ENCODE measurements at places on chromosomes 3 and 15. TPM values are rescaled to one million over a fixed set of nuclear protein-coding genes. Genes with fewer than 3 reads are reported as not detected.
A peak's percentile ranks its signal among the peaks of the same experiment; 100 is the strongest.

DNA sequence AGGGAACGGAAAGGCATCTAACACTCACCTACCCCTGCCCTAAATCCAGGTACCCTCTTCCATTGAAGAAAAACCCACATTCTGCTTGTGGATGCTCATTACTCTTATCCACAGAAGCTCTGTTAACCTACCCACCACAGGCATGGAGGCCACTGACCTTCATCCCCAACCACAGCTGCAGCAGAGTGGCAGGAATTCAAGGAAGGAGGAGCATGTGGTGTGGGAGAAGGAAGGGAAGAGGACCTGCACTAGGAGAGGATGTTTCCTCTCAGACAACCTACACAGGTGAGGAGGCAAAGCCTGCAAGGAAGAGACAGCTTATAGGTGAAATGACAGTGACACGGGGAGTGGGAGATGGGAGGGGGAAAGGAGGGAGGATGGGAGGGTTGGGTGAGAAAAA, 192.5 kb upstream of the TSC22D2 start:
- no peak for DNase-seq

DNA sequence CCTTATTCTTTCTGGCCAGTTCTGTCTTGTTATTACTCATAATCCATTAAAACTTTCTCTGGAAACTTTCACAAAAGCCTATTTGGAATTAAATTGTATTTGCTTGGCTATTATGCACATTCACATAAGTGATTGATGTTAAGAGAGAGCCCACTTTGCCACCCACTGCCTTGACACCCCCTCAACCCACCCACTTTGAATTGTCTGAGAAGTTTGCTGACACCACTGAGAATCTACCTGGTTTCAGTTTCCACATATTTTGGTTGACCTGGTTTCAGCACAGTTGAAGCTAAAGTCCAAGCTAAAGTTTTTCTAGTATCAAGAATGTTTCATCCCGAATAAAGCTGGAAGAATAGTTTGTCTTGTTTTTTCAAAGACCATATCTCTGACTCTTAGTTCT, 70.9 kb downstream of the ARMC8 start:
- no peak for DNase-seq

DNA sequence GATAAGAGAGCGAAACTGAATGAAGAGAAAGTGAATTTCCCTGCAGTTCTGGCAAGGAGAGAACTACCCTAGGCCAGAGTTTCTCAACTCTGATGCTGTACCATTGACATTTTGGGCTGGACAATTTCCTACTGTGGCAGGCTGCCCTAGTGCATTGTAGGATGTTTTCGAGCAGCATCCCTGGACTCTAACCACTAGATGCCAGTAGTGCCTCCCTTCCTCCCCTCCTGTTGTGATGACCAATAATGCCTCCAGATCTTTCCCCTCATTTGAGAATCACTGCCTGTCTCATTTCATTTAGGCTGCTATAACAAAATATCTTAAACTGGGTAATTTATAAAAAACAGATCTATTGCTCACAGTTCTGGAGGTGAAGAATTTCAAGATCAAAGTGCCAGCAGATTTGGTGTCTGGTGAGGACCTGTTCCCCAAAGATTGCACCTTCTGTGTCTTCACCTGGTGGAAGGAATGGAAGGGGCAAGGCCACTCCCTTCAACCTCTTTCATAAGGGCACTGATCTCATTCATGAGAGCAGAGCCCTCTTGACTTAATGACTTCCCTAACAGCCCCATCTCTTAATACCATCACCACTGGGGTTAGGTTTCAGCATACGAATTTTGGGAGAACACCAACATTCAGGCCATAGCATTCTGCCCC, 188.9 kb upstream of the MEIS2 start:
- DNase-seq = no peak

DNA sequence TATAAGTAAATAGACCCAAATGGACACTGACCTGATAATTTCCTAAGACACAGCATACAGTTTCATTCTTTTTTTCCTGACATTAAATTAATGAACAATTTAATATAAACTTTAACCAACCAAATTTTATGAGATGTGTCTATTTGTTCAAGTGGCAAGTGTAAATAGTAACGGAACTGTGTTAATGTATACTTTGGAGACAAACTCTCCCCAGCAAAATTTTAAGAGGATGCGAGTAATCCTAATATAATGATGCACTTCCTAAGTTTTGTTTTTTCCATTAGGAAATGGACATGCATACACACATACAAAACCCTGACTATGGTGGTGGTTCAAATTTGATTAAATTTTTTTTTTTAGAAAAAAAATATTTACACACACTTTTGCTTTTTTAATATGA, 38.5 kb upstream of the MYH15 start:
- DNase-seq = no peak

- no peak for DNase-seq
Observed at GRCh38 chr15:25742776-25743547, 120.2 kb downstream of the ATP10A start.

- no peak for DNase-seq
Observed at GRCh38 chr15:100114571-100114970, 227.2 kb downstream of the ADAMTS17 start.

GRCh38 chr3:13500133-13500885, 20.2 kb downstream of the HDAC11 start:
- no peak for DNase-seq

GRCh38 chr3:190865419-190865818, 2.9 kb upstream of the GMNC start:
- DNase-seq = no peak

GRCh38 chr3:197212290-197212689, 86.1 kb downstream of the DLG1 start:
- no peak for DNase-seq

The SNX22 gene
- total RNA-seq = 30.4 TPM

The ALPK3 gene
- 12.0 TPM for total RNA-seq

DNA sequence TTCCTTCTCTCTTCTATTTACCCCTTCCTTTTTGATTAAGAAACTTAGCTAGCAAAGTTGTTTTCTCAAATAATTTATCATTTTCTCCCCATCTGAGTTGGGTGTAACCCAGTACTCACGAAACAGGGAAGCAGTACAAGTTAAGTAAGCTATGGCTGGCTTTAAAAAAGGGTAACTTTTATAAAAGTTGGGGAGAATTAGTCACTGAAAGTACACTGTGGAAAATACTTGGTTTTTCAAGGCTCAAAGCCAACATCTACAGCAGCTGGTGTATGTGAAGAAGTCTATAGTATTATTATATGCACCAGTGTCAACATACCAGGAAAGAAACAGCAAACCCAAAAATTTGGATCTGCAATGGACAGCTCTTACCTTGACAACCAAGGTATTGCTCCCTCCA, 25.5 kb downstream of the CLK3 start:
- no peak for DNase-seq

DNA sequence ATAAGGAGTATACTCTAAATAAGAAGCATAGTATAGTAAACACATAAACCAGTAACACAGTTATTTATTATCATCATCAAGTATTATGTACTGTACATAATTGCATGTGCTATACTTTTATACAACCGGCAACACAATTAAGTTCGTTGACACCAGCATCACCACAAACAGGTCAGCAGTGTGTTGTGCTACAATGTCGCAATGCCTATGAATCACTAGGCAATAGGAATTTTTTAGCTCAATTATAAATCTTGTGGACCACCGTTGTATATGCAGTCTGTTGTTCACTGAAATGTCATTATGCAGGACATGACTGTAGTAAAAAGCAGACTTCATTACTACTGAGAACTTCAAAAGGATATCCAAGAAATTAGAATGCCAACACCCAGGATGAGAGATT, 177.0 kb downstream of the PDCD6IP start:
- no peak for DNase-seq

DNA sequence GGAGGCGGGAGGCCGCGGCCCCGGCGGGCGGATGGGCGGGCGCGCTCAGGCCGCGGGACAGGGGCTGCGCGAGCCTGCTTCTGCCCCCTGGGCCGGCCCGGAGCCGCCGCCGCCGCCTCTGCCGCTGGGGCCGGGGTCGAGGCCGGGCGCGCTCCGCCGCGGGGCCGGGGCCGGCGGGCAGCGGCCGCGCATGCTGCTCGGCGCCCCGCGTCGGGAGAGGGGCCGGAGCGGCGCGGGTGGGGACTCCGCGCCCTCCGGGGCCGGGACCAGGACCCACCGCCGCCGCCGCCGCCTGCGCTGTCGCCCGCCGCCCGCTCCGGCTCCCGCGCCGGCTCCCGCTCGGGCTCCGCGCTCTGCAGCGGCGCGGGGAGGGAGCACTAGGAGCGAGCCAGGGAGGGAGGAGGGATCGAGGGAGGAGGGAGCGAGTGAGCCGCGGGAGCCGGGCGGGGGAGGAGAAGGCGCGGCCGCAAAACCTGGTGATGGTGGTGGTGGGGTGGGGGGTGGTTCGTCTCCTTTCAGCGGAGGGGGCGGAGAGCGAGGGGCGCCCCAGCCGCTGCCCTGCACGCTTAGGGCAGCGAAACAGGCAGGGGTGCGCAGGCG, at the start of gene LINGO1:
TSS of gene LINGO1 (minus strand) at position 379 of the 600 bp plus-strand sequence. CDS start 597 bp downstream, outside the sequence.
- peak; percentile 77 for DNase-seq

GRCh38 chr3:106067711-106068110, 198.9 kb upstream of the CBLB start:
- DNase-seq = no peak
